Pancreas (tissue), 10 donors: ENCODE measurements at places on chromosomes 4 and X. TPM values are rescaled to one million over a fixed set of nuclear protein-coding genes. Genes with fewer than 3 reads are reported as not detected.

DNA sequence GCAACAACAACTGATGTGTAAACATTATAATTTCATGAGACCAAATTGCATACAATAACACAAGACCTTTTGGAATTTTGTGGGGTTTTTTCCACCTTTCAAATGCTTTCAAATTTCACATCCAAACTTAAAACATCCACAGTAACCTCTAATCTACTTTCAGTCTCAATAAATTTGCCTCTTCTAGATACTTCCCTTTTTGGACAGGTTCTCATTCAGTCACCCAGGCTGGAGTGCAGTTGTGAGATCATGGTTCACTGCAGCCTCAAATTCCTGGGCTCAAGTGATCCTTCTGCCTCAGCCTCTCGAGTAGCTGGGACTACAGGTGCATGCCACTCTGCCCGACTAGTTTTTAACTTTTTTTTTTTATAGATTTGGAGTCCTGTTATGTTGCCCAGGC, 556.6 kb downstream of the NLGN4X start:
- H3K27me3 ChIP-seq = no peaks in the 10 kb centered on the region
- H3K4me1 ChIP-seq = no peaks in the 10 kb centered on the region
- no peak overlapping the region for H3K27ac ChIP-seq
- H3K4me3 ChIP-seq = no peak overlapping the region
- no peak for DNase-seq

DNA sequence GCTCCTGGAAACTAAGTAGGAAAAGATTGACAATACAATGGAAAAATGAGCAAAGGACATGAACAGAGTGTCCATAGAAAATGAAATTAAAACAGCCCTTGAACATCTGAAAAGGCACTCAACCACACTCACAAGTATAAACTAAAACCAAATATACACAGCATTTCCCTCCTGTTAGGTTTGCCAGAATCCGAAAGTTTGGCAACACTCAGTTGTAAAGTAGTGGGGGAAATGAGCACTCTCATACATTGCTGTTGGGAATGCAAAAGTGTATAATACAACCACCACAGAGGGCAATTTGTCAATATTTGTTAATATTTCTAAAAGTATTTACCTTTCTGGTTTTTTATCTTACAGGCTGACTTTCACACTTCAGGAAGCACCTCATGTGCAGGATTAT, 84.2 kb upstream of the TMEM164 start:
- no peak for DNase-seq
- H3K27me3 ChIP-seq = no peaks in the 10 kb centered on the region
- H3K4me3 ChIP-seq = no peak overlapping the region
- H3K4me1 ChIP-seq = peaks cover 6% of the 10 kb centered on the region

DNA sequence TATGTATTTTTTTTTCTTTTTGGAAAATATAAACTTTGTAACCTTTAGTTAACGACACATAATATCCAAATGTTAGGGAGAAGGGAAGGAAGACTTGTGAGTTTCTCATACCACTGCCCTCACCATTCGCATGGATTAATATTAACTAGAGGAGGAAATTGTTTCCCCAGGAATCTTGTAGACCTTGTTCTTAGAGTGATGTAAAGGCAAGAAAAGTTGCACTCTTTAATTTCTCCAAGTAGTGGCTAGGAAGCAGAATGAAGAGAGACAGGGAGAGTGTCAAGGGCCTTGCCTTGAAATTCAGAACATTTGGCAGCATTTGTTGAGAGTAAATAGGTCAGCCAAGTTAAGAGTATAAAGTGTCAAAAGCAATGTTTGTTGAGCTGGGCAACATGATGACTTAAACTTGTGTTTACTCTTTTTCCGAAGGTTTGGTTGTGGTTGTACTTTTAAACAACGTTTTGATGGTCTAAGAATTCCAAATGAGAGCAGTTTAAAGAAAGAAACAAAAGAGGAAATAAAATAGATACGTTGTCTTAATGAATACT, 105.7 kb downstream of the TENM3 start:
- H3K4me3 ChIP-seq = no peak overlapping the region
- H3K36me3 ChIP-seq = no peaks in the 10 kb centered on the region
- H3K27ac ChIP-seq = no peak overlapping the region
- DNase-seq = no peak

GRCh38 chrX:68419975-68420374, 13.3 kb downstream of the OPHN1 start:
- H3K36me3 ChIP-seq = no peaks in the 10 kb centered on the region
- no peak overlapping the region for H3K4me3 ChIP-seq
- no peak for DNase-seq
- no peaks in the 10 kb centered on the region for H3K4me1 ChIP-seq
- H3K27me3 ChIP-seq = no peaks in the 10 kb centered on the region
- no peak overlapping the region for H3K27ac ChIP-seq

DNA sequence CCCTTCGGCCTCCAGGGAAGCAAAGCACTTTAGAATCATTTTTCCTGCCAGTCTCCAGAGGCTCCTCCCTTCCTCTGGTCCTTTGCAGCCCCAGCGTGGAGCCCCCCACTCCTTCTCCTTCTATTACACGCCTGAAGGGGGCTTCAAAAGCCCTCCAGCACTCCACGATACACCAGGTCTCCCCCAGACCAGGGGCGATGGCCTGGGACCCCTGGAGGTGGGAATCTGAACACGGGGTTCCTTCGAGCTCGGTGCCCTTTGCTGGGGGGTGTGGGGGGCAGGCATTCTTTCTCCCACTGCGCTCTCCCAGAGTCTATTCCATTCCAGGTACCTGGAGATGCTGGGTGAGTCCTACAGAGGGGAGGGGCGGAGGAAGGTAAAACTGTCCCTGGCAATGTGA, 97.6 kb downstream of the HMX1 start:
- no peak for DNase-seq
- no peaks in the 10 kb centered on the region for H3K4me1 ChIP-seq
- no peak overlapping the region for H3K4me3 ChIP-seq
- H3K27ac ChIP-seq = no peak overlapping the region
- no peaks in the 10 kb centered on the region for H3K36me3 ChIP-seq

NUP62CL gene
- total RNA-seq = 2.7 TPM
